ENCODE measurements at places on chromosomes 7 and 10. TPM values are rescaled to one million over a fixed set of nuclear protein-coding genes. Genes with fewer than 3 reads are reported as not detected.

The JAKMIP3 gene
- total RNA-seq, result 1.3 TPM

- no peak for DNase-seq
Measured at GRCh38 chr10:2471811-2472210, 595.5 kb upstream of the PFKP start.

DNA sequence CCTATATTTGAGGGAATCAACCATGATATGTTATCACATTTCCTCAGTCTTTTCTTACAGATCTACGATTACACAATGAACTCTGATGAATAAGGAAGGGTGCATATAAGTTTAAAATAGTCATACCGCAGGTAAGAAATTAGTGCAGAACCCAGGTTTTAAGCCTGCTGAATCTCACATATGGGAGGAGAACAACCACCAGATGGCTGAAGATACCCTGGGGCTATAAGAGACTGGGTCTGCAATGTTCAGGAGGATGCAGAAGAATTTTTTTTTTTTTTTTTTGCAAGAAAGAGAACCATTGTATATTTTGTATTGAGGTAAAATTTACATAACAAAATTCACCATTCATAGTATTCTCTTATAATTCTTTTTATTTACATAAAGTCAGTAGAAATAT lies 372.3 kb upstream of the MYO3A start:
- DNase-seq, result no peak

- DNase-seq, result no peak
Measured at GRCh38 chr10:97718178-97718577, 4.6 kb downstream of the MARVELD1 start.

DNA sequence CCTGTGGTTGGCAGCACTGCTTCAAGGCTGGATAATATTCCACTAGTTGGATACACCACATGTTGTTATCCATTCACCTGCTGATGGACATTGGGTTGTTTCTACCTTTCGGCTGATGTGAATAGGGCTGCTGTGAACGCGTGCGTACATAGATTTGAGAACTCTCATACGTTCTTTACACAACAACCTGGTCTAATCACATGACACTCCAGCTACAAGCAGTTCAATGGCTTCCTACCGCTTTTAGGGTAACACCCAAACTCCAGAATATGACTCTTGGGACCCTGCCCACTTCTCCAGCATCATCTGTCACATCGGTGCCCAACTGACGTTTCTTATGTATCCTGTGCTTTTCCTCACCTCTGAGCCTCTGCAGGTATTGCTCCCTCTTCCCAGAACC lies 114.6 kb downstream of the ABLIM1 start:
- DNase-seq, result no peak
